ENCODE measurements at places on chromosomes 3 and 15.

DNA sequence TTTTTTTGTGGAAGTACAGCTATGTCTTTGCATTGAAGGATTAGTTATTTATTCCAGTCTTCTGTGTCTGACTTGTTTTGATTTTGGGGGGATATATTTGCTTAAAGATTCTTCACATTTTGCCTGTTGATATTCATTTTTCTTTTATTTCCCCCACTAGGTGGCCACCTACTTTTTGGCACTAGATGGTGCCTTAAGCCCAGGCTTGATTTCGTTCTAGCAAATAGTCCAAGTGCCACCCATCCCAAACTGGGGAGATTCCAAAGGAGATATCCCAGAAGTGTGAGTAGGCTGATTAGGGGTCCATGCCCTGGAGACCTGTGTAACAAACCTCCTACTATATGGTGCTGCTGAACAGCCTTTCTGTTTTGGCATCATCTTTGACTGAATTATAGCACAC is 80.0 kb upstream of the SPATA16 start:
- no peak for DNase-seq

DNA sequence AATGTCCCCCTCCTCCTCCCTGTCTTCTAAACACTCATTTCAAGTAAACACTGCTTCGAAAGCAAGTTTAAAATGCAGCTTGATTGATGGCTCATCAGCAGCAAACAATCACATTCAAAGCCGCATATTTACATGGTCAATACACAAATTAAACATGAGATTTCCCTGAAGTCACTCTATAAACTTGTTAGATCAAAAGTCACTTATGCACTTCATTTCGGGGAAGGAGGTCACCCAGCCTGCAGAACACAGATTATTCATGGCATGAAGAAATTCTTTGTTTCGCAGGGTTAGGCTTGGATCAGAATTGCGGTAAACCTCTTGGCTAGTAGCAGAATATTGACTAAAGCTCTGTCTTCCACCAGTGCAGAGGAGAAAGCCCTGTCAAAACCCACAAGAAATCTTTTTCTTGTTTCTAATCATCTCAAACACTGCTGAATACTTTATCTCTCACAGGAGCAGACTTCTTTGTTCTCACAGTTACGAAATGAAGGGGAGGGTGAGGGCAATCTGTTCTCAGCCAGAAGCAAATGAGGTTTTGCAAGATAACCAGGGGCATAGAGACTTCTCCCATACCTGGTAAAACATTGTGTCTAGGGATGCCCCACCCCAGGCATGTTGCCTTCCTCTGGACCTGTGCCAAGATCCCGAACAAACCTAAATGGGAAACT is 133.3 kb upstream of the CHL1 start:
- DNase-seq = no peak

DNA sequence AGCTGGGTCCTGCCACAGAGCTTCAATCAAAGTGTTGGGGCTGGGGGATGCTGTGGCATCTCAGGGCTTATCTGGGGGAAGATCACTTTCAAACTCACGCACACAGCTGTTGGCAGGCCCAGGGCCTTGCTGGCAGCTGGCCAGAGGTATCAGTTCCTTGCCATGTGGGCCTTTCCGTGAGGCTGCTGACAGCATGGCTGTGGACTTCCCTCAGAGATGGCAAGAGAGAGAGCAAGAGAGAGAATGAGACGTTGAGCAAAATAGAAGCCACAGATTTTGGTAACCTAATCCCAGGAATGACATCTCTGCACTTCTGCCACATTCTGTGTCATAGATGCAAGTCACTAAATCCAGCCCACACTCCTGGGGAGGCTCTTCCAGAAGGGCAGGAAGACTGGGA is 91.0 kb downstream of the TPRG1 start:
- DNase-seq = no peak

DNA sequence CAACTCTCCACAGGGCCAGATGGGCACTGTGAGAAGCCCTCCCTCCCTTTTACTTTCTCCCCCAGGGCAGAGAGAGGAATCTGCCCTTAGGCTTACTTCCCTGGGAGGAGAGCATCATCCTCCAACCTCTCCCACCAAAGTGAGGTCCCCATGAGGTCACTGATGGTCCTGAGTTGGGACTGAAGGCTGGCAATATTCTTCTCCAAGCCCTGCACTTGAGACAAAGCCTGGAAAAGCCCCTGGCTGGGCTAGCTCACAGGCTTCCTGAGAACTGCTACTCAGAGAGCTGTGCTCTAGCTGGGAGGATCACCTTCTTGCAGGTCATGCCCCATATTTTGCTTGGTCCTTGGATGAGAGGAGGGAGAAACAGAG is 110.0 kb upstream of the MEF2A start:
- no peak for DNase-seq

GRCh38 chr3:40572588-40572987 is 47.8 kb downstream of the ZNF621 start:
- DNase-seq = no peak

All from BJ (cell line).